ENCODE measurements at places on chromosomes 3 and 15.

DNA sequence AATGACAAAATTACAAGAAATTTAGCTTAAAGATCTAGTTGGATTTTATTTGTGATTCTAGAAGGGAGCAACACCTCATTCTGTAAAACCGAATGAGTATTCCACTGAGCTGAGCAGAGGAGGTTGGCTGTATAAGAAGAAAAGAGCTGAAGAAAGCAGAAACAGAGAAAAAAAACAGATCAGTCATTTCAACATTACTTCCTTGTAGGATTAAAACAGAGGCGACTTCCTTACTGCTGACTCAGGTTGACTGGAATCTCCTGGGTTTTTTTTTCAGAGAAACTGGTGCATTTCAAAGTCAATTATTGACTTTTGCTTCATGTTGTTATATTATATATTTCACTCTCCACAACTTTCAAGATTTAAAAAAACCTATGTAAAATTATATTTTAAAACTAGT, 368.1 kb upstream of the UBE2E2 start:
- DNase-seq: no peak

GRCh38 chr3:25455441-25456132, 27.5 kb downstream of the RARB start:
- no peak for DNase-seq

DNA sequence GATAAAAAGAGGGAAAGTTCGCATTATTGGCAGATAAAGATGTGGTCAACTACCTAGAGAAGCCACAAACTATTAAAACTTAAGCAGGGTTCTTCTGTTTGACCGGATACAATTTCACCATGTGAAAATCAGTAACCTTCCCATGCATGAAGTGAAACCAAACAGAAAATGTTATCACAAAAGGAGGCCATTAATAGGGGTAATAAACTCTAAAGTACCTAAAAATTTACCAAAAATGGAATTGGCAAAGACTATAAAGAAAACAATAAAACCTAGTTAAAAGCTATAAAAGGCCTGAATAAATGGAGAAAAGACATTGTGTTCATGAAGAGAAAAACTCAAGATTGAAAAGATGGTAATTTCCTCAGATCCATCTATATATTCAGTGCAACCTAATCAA, 83.4 kb downstream of the FEZF2 start:
- DNase-seq: no peak

DNA sequence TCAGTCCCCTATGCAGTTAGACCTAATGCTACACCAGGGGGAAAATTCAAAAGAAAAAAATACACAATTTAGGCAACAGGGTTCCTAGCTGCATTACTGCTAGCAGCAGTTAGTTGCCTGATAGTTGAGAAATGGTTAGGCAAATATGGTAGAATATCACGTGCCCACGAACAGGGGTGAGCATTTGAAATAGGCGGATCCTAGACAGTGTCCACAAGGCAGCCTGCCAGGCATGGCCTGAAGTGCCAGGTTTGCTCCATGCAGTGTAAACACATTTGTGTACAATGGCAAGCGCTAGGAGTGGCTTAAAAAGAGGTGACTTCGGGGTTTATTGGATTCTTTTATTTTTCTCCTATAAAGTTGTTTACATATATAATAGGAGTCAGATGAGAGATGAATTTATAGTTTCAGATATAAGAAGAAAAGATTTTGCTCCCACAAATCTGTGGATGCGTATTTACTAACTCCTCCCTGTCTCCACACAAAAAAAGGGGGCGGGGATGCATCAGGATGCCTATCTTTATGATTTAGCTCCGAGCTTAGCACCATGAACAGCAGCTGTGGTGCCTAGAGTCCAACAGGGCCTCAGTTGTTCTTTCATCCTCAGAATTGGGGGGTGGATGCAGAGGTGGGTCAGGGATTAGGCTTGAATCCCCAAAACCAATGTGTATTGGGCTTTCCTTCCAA, 3.9 kb upstream of the TGM4 start:
- no peak for DNase-seq

DNA sequence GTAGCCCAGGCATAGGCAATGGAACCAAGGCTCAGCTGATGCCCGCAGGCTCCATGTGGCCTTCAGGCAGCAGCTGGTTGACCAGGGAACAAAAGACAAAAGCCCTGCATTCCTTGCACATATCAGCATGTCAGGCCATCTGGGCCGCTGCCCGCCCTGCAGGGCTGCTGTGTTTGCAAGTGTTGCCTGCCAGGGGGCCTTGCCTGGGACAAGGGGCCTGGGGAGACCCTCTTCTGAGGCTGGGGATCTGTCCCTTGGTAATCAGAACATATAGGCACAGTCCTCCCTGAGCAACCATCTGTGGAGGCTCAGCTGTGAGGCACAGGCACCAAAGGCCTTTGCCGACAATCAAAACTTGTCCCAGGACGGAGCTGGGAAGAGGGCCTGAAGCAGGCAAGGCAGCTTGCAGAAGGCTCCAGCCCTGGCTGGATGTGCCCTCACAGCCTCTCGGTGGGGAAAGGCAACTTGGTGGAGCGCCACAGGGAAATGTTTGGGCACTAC, 138.2 kb downstream of the TPRA1 start:
- no peak for DNase-seq

- DNase-seq: no peak
Measured at GRCh38 chr3:13200465-13200864, 127.2 kb upstream of the IQSEC1 start.

Data from stimulated activated CD4-positive, alpha-beta T cell treated with anti-CD3 and anti-CD28 coated beads, Interleukin-12 subunit alpha, Interleukin-12 subunit beta, amount 100 ng/mL, for 24 hours (primary cell).